Stimulated activated CD4-positive, alpha-beta T cell treated with anti-CD3 and anti-CD28 coated beads, Interleukin-4, amount 100 ng/mL, for 4 hours (primary cell): ENCODE measurements at places on chromosomes 16 and 17.

DNA sequence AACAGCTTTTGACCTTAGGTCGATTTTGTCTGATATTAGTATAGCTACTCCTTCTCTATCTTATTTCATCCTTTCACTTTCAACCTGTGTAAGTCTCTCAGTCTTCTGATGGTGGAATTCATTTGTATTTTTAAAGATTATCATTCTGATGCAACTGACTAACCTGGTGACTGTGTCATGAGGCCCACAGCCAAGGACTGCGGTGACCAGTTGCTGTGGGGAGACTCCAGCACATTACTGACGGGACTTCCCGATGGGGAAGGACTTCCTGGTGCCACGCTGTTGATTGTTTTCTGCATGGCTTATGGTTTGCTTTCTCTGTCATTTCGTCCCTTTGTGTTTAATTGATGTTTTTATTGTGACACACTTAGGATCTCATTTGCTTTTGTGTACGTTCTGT is 34.2 kb downstream of the RMI2 start:
- no peak for DNase-seq

GRCh38 chr17:76138234-76138895 is 2.7 kb downstream of the FOXJ1 start:
- no peak for DNase-seq

DNA sequence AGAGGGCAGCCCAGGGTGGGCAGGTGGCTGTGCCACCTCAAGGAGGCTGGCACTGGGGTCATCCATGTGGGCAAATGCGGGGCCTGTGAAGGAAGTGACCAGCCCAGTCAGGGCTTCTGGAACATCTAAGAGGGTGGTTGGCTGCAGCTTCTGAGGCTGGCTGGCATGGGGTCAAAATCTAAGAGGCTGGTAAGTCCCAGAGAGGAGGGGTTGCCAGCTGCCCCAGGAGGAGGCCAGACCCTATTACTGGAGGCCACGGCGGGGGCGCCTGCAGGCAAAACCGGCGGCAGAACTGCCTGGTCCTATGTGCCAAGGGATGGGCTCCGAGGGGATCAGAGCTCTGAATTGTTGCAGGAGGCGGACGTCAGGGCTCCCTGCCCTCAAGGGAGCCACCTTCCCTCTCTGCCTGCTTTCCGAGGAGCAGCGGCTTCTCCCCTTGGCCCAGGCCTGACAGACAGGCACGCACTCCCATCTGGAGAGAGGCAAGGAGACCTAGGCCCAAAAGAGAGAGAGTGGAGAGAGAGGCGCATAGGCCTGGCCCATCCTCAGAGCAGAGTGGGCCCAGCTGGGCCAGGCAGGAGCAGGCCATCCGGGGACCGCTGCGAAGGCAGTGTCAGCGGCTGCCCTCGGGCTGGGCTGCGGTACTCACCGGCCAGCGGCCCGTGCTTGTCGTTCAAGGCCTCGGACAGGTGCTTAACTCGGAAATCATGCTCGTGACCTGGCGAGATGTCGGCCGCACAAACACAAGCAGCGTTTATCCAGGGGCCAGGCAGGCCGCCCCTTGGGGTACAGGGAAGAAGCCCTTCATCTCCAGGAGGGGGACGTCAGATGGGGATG is 10.9 kb downstream of the ZACN start:
- no peak for DNase-seq

GRCh38 chr17:33297643-33298042 is 4.5 kb upstream of the ASIC2 start:
- DNase-seq, result no peak

DNA sequence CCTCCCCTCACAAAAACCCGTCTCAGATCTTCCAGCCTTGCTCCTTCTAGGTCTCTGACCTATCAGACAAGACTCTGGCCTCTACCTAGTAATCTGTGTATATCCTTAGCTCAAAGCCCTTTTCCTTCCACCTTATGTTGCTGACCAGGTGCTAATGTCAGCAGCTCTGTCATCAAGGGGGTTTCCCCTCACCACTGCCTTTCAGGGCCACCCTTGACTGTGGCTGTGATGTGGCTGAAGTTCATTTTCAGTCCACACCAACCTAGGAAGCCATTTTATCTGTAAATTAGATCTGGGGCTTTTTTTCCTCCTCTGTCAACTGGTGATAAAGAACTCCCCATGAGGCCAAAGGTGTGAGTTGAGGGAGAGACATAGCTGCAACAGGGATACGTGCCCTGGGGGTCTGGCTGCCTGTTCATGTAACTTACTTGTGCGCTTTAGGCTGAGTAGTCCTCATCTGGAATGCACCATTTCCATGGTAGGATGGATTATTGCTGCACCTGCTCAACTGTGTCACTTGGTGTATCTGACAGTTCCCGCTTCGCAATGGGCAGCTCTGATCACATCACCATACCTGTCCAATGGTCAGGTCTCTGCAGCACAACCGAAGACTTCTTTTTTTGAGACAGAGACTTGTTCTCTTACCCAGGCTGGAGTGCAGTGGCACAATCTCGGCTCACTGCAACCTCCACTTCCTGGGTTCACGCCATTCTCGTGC is 14.7 kb upstream of the RUNDC3A start:
- DNase-seq, result no peak

GRCh38 chr16:58518083-58518979 is 3.0 kb downstream of the SETD6 start:
- DNase-seq, result no peak

DNA sequence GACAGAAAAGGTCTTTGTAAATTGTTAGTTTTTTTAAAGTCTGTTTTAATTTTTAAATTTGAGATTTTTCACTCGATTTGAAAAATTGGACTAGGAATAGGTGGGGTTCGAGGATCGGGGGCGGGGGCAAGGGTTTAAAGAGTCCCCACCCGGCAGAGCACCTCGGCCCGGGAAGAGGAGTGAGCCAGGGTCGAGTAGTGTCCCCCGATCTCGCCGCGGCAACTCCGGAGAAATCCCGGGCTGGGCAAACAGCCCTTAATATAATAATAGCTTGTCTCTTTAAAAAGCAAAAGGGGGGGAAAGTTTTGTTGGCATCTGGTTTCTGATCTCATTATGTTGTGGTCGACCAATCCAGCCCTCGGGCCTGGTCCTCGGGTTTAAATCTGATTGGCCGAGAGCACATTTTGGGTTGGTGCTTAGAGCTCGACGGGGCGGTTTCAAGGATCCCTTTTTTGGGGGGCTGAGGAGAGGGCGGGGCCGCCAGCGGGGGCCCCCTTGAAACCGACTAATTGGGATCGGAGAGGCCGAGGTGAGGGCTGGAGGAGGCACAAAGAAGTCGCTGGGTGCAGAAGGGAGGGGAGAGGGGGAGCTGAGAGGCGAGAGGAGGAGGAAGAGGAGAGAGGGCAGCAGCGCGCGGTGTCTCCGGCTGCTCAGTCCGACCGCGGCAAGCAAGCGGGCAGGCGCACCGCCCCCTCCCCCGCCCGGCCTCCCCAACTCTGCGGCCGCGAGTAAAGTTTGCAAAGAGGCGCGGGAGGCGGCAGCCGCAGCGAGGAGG is at the start of gene FZD2:
FZD2 (plus strand) TSS at position 653 of the 775 bp plus-strand sequence. CDS start 205 bp downstream, outside the sequence.
- DNase-seq, result peak; percentile 10

- no peak for DNase-seq
These were observed 6.6 kb downstream of the HIC1 start for GRCh38 chr17:2061441-2061958.

DNA sequence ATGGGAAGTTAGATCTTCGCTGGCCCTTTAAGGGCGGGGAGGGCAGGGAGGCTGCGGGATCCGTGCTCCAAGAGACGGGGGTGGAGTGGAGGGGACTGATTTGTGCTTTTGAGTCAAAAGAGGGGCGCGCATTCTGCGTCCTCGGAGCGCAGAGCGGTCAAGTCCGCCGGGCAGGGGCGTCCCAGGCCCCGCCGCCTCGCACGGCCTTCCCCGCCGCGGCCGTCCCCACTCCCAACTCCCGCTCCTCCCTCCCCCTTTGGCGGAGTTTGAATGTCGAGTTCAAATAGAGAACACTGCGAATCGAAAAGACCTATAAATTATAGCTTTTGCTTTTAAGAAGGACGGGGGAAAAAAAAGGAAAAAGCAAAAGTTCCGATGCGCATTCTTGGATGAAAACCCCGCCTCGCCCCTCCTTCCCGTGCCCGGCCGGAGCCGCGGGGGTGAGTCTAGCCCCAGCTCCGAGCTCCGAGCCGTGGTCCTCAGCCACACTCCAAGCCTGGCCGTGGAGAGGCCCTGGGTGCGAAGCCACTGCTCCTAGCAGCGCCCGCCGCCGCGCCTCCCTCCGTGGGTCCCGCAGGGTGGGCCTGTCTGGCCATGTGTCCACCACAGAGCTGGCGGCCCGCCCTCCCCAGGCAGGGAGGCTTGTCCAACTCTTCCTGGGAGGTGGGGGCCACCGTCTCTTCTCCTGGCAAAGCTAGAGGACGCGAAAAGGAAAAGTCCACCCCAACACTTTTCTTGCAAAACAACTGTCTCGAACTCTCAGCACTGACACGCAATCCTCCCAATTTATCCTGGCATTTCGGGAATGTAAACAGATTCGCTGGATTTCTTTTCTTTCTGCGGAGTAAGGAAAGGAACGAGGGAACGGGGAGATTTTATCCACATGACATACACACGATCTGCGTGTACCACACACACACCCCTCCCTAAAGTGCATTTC is 3.6 kb downstream of the CBX8 start:
- DNase-seq, result no peak

DNA sequence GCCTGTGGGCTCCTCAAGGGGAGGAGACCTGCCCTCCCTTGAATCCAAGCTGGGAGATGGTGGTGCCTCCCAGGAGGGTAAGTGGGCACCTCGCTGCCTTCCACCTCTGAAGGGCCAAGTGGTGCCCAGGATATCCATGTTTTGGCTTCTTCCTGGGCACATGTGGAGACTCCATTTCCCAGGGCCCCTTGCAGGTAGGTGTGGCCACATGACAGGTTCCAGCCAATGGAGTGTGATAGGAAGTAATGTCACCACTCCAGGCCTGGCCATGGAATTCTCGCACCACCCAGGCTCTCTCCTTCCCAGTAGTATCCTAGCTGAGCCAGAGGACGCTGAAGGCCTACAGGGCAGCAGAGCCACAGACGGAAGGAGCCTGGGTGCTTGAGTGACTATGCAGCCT is 17.6 kb upstream of the PEMT start:
- DNase-seq, result no peak

- DNase-seq, result no peak
These were observed 6.3 kb downstream of the GNPTG start for GRCh38 chr16:1357906-1358566.
